ENCODE measurements at places on chromosomes 2 and 18.

- no peak overlapping the region for H3K27ac ChIP-seq
- no peaks in the 10 kb centered on the region for H3K4me1 ChIP-seq
- no peak for DNase-seq
- H3K4me3 ChIP-seq = no peak overlapping the region
- H3K27me3 ChIP-seq = no peaks in the 10 kb centered on the region
Measured at GRCh38 chr2:168328421-168328820, 81.0 kb upstream of the STK39 start.

DNA sequence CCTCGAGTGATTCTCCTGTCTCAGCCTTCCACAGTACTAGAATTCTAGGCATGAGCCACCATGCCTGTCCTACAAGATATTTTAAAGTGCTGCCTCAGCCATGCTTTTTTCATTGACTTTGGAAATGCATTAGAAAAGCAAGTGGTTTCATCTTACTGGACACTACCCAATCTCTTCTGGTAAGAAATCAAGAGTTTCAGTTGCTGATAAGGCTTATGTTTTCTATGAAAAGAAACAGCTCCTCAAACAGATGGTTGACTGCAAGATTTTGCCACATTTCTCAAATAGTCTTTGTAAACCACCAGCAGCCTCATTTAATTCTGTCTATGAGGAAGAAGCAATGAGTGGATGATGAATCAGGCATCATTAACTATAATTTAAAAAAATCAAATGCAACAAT lies 264.5 kb upstream of the LRP1B start:
- H3K27ac ChIP-seq = no peak overlapping the region
- no peaks in the 10 kb centered on the region for H3K4me1 ChIP-seq
- no peaks in the 10 kb centered on the region for H3K27me3 ChIP-seq
- no peak overlapping the region for H3K4me3 ChIP-seq
- no peak for DNase-seq
- no peaks in the 10 kb centered on the region for H3K36me3 ChIP-seq

DNA sequence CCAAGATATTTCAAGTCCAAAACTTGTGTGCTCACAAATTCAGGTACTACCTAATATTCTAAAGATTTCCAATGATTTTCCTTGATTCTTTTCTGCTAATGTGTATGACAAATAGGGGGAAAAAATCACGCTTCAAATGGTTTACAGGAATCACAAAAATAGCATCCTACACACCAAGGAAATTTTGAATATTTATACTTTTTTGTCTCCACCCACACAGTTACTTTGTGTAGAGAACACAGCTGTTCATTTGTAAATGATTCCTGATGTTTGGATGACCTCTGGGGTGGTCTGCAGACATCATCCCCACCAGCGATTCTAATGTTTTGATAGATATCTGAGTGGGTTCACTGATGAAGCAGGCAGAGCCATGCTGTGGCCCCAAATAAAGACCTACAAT lies 260.6 kb upstream of the NCKAP5 start:
- no peaks in the 10 kb centered on the region for H3K4me1 ChIP-seq
- no peak overlapping the region for H3K4me3 ChIP-seq

DNA sequence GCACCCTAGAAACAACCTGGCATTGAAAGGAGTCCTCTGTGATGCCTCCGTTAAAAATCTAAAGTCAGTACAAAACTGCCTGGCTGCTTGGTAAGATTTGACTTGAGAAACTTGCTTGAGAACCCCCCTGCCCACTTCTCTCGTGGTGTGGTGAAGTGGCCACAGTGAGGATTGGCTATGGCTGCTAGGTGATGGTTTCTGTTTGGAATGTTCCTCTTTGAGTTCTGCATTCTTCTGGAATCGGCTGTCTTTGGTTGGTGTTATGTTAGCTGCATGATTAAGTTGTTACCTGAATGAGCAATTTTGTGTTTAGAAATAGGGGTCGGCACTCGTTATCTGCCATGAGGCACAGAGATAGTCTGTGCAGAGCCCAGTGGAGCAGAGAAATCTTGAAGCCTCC lies 21.7 kb upstream of the SAG start:
- no peaks in the 10 kb centered on the region for H3K27me3 ChIP-seq
- H3K4me1 ChIP-seq = peaks cover 8% of the 10 kb centered on the region
- no peak overlapping the region for H3K4me3 ChIP-seq
- no peak for DNase-seq
- no peak overlapping the region for H3K27ac ChIP-seq

DNA sequence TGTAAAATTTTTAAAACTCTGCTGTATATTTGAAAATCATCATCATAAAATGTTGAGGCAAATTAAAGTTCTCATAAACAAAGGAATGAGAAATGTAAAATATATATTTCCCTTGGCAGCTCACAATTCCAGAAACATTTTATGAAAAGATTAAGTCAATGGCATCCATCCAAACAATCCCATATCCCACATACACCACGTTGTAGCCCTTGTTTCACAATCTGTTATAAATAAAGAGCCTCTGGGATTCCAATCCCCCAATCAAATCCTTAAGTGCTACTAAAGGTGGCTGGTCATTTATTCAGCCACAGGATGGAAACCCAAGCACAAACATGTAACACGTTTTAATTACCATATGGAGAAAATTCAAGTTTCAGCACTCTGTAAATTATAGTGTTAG lies 51.7 kb downstream of the GFPT1 start:
- no peak overlapping the region for H3K4me3 ChIP-seq
- no peaks in the 10 kb centered on the region for H3K4me1 ChIP-seq
- no peak for DNase-seq
- no peaks in the 10 kb centered on the region for H3K27me3 ChIP-seq
- peaks cover 79% of the 10 kb centered on the region for H3K36me3 ChIP-seq

DNA sequence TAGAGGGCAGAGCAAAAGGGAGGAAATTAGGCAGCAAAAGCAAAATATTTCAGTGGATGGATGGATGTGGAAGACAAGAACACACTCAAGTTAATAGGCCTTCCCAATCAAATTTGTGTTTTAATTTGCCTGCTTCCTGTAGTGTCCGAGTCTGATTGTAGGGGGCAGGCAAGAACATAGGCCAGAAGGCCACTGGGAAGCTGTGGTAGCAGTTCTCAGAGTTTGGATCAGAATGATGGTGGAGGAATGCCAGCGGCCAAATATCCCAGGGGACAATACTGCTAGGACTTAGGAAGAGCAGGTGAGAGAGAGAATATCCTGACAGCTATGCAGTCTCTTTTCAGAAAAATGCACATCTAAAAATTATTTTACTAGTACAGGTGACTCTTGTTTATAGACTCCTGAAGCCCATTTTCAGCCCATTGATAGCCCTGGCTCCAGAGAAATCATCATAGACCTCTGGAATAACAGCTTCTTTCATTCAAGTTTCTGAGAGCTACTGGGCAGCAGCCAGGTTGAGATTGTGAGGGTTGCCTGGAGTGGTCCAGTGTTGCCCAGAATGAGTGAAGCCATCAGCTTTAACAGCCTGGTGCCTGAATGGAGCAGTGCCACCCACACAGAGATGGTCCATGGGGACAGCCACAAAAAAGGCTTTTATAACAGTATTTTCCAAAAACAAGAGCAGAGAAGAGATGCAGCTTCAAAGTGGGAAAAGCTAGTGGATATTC lies 19.1 kb upstream of the SERPINE2 start:
- H3K27ac ChIP-seq = no peak overlapping the region
- H3K36me3 ChIP-seq = no peaks in the 10 kb centered on the region
- no peak overlapping the region for H3K4me3 ChIP-seq
- H3K27me3 ChIP-seq = no peaks in the 10 kb centered on the region

DNA sequence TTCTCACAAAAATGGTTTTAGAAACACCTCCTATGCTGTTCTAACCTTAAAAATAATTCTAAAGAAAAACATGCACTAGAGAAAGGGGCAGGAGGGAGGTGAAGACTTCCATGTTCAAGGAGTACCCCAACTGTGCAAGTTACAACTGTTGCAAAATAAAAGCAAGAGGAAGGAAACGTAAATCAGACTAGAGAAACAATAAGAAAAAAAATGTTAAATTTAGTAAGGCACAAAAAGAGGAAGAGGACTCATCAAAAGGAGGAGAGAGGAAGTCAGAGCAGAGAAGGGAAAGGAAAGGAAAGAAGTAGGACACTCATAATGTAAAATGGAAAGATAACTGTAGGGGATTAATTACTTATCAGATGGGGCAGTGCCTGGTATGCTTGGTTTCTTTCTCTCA lies 34.1 kb downstream of the RAPH1 start:
- no peak overlapping the region for H3K4me3 ChIP-seq
- no peak overlapping the region for H3K27ac ChIP-seq
- peaks cover 44% of the 10 kb centered on the region for H3K4me1 ChIP-seq
- no peaks in the 10 kb centered on the region for H3K27me3 ChIP-seq

DNA sequence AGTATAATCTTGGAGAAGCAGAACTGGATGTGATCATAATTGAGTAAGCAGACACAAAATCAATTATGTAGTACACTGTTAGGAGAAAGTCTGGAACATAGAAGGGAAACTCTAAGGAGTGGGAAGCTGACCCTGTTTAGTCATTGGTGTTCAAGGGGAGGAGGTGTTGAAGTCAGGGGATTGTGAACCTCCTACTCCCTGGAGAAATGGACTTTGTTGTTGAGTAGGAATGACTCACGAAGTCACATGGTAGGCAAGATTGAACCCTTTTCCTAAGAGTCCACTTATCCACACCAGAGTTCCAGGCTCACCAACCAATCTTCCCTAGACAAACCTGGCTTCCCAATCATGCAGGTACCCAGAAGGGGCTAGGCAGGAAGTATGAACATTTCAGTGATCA lies 81.0 kb upstream of the BCL11A start:
- DNase-seq = no peak
- H3K27ac ChIP-seq = no peak overlapping the region
- no peak overlapping the region for H3K4me3 ChIP-seq

- peaks cover 80% of the 10 kb centered on the region for H3K36me3 ChIP-seq
- no peak overlapping the region for H3K27ac ChIP-seq
- H3K27me3 ChIP-seq = no peaks in the 10 kb centered on the region
- H3K4me3 ChIP-seq = no peak overlapping the region
Measured at GRCh38 chr2:239092571-239093294, 244.8 kb downstream of the TWIST2 start.

DNA sequence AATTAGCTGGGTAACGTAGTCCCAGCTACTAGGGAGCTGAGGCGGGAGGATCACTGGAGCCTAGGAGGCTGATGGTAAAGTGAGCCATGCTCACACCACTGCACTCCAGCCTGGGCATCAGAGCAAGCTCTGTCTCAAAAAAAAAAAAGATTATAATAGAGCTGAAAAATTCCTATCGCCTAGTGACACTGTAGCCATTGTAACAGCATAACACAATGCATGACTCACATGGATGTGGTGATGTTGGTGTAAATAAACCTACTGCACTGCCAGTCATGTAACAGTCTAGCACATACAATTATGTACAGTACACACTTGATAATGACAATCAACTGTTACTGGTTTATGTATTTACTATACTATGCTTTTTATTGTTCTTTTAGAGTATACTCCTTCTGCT lies 39.6 kb downstream of the MGAT4A start:
- DNase-seq = no peak
- H3K36me3 ChIP-seq = no peaks in the 10 kb centered on the region
- H3K4me1 ChIP-seq = peaks cover 13% of the 10 kb centered on the region
- H3K4me3 ChIP-seq = no peak overlapping the region
- H3K27ac ChIP-seq = no peak overlapping the region
- H3K27me3 ChIP-seq = no peaks in the 10 kb centered on the region

- H3K36me3 ChIP-seq = no peaks in the 10 kb centered on the region
- DNase-seq = no peak
- no peaks in the 10 kb centered on the region for H3K27me3 ChIP-seq
- peaks cover 3% of the 10 kb centered on the region for H3K4me1 ChIP-seq
- H3K4me3 ChIP-seq = no peak overlapping the region
Measured at GRCh38 chr2:136171223-136171622, 53.3 kb upstream of the CXCR4 start.

- no peak overlapping the region for H3K27ac ChIP-seq
- no peaks in the 10 kb centered on the region for H3K36me3 ChIP-seq
- H3K4me1 ChIP-seq = no peaks in the 10 kb centered on the region
- H3K27me3 ChIP-seq = no peaks in the 10 kb centered on the region
Measured at GRCh38 chr2:125397535-125398251, 1258.3 kb upstream of the GYPC start.

DNA sequence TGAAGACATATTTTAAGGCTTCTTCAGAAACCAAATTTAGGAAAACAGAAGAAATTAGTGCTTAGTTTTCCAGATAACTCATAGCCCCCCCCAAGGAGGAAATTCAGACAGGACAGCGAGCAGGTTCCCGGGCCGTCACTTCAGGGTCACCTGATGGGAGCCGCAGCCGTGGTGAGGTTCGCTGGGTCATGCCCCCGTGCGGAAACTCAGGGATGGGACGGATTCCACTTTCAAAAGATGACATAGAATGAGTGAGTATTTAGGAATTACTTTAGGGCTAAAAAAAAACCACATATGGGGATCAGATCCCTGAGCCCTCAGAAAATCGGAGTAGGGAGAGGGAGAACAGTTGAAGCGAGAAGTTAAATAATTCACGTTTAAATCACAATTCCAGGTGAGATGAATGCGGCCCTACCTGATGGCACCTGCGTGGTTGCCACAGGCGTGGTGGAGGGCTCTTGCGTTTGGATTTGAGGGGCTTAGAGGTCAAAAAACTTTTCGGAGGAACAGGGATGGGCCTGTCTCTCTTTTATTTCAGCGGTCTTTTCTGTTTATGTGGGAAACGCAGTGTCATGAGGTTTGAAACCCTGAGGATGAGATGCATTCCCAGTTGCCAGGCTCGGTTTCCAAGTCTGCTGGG lies 114.4 kb downstream of the NFATC1 start:
- no peaks in the 10 kb centered on the region for H3K27me3 ChIP-seq
- no peak overlapping the region for H3K4me3 ChIP-seq
- DNase-seq = peak; percentile 18
- H3K4me1 ChIP-seq = peaks cover 29% of the 10 kb centered on the region

- H3K27me3 ChIP-seq = no peaks in the 10 kb centered on the region
- H3K4me3 ChIP-seq = peak overlapping the region; percentile 86
- H3K36me3 ChIP-seq = no peaks in the 10 kb centered on the region
- no peak for DNase-seq
- peak overlapping the region; percentile 87 for H3K27ac ChIP-seq
- H3K4me1 ChIP-seq = peaks cover 38% of the 10 kb centered on the region
Measured at GRCh38 chr2:201452058-201452921, 750 bp downstream of the STRADB start.

GRCh38 chr2:181070119-181070835 lies 89.9 kb downstream of the UBE2E3 start:
- H3K27me3 ChIP-seq = no peaks in the 10 kb centered on the region
- no peak overlapping the region for H3K27ac ChIP-seq
- no peak for DNase-seq

DNA sequence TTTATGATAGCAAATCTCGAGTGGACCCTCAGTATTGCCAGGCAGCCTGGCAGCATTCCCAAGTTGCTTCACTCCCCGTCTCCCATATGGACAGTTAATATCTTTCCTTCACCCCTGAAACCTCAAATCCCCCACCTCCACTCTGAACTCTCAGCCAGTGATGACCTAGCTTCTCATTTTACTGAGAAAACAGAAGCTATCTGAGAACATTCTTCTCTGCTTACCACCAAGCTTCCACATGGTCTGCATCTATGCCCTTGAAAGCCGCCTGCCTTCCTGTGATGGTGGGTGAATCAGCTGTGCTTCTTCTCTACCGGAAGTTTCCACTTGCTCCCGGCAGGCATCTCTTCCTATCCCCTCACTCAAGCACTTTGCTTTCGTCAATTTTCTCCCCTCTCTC lies 529.2 kb downstream of the EPHA4 start:
- no peak overlapping the region for H3K27ac ChIP-seq
- DNase-seq = no peak
- H3K4me1 ChIP-seq = no peaks in the 10 kb centered on the region
- no peak overlapping the region for H3K4me3 ChIP-seq
- no peaks in the 10 kb centered on the region for H3K36me3 ChIP-seq
